ENCODE measurements at places on chromosomes 13 and 19.
A peak's percentile ranks its signal among the peaks of the same experiment; 100 is the strongest.

DNA sequence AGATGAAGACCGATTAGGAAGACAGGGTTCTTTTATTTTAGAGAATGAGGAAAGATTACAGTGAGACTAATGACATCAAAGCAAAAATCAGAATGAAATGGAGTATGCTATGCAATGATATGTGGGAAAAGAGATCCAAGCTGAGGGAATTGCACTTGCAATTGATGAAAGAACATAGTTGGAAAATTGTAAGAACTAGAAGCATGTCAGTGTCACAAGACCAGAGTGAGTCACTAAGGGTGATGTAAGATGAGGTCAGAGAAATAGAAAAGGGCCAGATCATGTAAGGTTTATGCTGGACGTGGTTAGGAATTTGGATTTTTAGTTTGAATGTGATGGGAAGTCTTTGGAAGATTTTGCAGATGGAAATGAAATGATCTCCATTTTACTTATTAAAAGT, 1937.3 kb downstream of the OLFM4 start:
- no peak for DNase-seq

GRCh38 chr13:83286737-83287136, 595.5 kb downstream of the SLITRK1 start:
- peak; percentile 45 for DNase-seq

DNA sequence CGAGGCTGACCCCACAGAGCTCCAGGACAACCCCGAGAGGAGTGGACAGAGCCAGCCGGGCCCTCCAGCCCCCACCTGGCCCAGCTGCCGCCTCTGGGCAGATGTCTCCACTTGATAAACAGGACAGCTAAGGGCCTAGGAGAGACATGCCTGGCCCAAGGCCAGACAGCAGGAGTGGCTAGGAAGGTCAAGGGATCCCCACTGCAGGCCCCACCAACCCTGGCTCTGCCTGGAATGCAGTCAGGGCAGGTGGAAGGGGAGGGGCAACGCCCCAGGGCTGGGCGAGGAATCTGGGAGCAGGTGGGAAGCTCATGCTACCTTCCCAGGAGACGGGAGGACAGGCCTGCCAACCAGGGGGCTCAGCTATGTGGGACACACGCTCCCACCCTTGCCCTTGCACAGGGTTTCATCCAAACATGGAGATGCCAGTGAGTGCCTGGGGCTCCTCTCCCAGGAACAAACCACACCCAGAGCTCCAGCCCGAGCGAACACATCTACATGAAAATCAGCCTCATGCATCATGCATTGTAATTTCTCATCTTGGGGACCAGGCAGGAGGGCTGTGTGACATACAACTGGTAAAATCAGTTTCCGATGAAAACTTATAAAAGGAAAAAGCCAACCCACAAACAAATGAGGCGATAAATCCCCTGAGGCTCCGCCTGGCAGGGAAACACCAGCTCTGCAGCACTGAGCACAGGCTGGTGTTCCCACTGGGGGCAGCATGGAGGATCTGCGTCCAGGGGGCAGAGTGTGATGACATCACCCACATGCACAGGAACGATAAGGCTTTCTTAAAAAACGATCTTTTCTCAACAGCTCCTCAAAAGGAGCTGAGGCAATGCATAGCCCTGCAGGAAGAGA, 25.0 kb downstream of the SH3GL1 start:
- DNase-seq, result peak; percentile 90

DNA sequence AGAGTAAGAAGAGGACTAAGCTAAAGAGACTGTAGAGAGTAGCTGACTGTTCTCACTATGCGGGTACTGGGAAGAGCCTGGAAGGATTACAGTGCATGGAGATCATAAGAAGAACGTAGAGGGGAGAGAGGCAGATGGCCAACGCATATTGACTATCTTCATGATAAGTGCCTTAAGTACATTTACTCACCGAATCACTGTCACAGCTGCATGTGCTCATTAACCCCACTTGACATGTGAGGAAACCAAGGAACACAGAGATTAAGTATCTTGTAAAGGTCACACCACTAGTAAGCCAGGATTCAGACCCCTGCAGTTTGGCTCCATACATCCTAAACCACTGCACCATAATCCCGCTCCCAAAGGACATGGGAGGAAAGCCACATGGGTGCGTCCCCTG, 34.1 kb downstream of the SMAD9 start:
- no peak for DNase-seq

DNA sequence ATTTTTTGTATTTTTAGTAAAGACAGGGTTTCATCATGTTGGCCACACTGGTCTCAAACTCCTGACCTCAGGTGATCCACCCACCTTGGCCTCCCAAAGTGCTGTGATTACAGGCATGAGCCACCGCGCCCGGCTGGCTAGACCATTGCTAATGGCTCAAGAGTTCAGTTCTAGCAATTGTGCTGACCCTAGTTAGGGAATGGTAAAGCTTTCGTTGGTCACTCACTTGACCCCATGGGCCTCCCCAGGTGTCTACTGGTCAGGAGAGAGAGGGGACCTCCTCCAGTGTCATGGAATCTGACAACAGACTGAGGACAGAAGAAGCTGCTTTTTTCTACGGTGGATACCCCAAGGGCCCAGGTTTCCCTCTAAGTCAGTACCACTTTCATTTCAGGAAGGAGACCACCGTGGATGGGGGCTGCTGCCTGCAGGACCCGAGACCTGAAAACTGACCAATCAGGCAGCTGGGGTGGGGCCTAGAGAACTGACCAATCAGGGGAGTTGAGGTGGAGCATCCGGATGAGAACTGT, 575 bp upstream of the ZNF556 start:
- DNase-seq, result no peak

- no peak for DNase-seq
These were observed 29.1 kb downstream of the KCNC3 start for GRCh38 chr19:50300051-50300450.

All from fibroblast of gingiva (primary cell).